Effector CD4-positive, alpha-beta T cell (primary cell): ENCODE measurements at places on chromosomes 12 and 14.

- peak; percentile 45 for DNase-seq
These were observed 2.7 kb upstream of the CDKN1B start for GRCh38 chr12:12714276-12715021.

- DNase-seq: peak; percentile 11
These were observed 48.4 kb downstream of the ANAPC7 start for GRCh38 chr12:110355073-110355472.

DNA sequence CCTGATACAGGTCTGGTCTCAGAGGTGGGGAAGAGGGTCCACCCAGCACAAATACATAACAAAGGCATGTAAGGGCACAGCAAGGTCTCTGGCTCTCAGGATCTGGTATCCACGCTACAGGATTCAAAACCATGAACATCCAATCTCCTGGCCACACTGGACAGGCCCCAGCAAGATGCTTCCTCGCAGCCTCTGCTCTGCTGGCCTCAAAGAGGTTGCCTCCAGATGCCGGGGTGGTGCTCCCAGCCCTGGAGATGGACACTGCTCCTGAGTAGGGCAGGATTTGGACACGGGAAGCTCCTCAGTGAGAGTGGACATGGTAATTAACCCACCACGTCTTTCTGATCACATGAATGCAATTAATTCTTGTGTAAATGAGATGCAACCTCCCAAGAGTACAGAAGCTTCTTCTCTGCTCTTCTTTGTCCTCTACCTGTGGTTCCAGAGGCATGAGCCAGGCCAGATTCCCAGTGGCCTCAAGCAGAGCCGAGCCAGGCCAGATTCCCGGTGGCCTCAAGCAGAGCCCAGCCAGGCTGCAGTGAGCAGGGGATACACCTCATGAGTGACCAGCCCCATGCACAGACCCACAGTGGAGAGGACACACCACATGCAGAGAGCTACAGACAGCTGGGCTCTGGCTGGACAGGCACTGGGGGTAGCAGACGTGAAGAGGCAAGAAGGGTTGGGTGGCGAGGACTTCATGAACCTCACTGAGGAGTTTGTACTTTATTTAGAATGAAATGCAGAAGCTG lies 186.4 kb downstream of the PIWIL1 start:
- DNase-seq: no peak

DNA sequence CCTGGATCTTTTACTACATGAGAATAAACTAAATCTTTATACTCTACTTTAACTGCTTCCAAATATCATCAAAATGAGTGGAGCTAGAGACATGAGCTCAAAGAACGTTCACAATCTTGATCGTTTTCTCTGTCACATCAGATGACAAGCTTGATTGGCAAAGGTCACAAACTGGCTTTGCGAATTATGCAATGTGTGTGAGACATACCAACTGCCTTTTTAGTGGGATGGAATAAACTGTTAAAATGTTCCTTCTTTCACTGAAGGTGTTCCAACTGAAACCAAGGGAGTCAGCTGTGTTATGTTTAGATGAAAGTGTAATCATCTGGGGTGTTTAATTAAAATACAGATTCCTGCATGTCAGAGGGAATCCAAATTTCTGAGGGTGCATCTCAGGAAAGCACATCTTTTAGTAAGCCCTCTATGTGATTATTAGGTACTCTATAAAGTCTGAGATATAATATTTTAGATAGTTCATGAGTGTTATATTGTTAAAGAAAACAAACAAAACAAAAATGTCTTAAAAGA lies 21.9 kb downstream of the KITLG start:
- DNase-seq: no peak

- DNase-seq: no peak
These were observed at the start of gene SIX4 for GRCh38 chr14:60723907-60724618. Gene SIX4 (minus strand): TSS chr14:60724351. CDS start chr14:60724074, 277 bp downstream.

DNA sequence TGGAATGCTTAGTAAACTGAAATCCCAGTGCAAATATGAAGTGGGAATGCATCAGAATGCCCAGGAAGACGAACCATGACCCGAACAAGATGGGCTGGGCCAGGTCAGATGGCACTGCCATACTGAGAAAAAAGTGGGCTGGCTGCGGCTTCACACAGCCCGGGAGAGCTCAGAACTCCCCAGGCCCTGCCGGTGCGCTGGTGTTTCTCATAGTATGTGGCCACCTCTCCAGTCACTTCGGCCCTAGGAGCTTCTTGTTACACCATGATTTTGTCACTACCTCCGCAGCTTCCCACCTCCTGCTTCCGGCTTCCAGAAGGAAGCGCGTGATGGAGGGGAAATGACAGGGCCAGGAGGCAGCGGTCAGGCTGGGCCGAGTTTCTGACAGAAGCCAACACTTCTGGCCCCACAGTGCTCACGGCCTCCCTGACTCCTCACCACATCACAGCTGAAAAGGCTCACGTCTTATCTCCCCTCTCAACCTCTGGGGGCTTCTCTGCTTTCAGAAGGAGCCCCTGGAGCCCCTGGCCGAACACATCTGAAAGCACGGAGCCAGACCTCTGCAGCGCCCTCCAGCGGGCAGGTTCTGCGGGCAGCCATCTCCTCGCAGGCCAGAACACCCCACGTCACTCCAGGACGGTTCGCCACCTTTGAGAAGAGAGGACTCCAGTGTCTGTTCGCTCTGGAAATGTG lies 30.7 kb downstream of the DAD1 start:
- DNase-seq: no peak

- DNase-seq: no peak
These were observed 13.6 kb upstream of the SLC35F4 start for GRCh38 chr14:57879516-57879915.
